KBM-7 (cell line): ENCODE measurements at places on chromosomes 2 and 18.

- peak; percentile 52 for DNase-seq
These were observed 1.7 kb downstream of the EMILIN2 start for GRCh38 chr18:2848247-2849246.

GRCh38 chr2:10076511-10076910 lies 3.7 kb downstream of the CYS1 start:
- no peak for DNase-seq

GRCh38 chr2:162369551-162369950 lies 25.6 kb downstream of the GCA start:
- DNase-seq, result no peak

- DNase-seq, result peak; percentile 41
These were observed 117.6 kb upstream of the KLF7 start for GRCh38 chr2:207283356-207283755.

DNA sequence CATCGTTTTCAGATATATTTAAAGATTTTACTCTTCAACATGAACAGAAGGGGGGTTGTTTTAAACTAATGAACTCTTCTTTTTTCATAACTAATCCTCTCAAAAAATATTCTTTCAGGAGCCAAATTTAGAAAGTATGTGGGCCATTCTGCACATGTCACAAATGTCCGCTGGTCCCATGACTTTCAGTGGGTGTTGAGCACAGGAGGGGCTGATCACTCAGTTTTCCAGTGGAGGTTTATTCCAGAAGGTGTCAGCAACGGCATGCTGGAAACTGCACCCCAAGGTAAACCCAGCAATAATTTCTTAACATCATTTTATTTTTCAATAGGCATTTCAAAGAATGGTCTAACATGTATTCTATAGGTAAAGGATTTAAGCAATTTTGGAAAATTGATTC lies 136.0 kb downstream of the EML6 start:
- DNase-seq, result no peak

DNA sequence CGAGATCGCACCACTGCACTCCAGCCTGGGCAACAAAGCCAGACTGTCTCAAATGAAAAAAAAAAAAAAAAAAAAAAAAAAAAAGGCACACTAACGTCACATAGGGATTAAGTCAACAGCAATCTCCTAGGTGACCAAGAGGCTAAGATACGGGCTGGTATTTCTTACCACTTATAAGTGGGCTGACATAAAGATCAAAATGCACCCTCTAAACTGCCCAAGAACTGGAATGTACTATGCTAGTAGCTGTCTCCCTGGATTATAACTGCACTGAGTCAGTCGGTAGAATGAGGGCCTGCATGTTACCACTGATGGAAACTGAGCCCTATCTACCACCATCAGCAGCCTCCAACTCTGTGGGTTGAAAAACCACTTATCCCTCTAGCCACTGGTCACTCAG lies 80.6 kb downstream of the KLF7 start:
- no peak for DNase-seq

- no peak for DNase-seq
These were observed 384.7 kb upstream of the ACVR2A start for GRCh38 chr2:147460155-147460554.

DNA sequence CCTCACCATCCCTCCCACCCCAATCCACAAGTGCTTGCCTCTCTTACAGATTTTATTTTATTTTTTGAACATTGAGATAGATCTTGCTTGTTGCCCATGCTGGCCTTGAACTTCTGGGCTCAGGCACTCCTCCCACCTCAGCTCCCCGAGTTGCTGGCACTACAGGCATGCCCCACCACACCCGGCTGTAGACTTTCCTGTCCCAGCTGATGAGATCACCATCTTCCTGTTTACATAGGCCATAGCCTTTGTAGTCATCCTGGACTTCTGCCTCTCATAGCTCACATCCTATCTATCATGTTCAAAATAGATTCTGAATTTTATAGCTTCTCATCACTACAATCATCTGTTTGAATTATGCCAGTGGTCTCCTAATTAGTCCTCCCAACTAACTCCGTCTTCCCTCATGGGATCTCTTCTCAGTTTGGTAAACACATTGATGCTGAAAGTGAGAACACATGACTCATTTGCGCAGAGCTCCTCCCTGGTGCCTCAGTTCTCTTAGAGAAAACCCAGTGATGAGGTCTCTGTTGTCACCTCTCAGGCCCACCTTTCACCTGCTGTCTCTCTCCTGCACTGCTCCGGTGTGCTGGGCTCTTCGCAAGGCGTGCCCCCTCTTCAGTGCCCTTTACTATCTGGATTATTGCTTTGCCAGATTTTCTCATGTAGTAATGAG lies 243.0 kb downstream of the ZNF407 start:
- no peak for DNase-seq

DNA sequence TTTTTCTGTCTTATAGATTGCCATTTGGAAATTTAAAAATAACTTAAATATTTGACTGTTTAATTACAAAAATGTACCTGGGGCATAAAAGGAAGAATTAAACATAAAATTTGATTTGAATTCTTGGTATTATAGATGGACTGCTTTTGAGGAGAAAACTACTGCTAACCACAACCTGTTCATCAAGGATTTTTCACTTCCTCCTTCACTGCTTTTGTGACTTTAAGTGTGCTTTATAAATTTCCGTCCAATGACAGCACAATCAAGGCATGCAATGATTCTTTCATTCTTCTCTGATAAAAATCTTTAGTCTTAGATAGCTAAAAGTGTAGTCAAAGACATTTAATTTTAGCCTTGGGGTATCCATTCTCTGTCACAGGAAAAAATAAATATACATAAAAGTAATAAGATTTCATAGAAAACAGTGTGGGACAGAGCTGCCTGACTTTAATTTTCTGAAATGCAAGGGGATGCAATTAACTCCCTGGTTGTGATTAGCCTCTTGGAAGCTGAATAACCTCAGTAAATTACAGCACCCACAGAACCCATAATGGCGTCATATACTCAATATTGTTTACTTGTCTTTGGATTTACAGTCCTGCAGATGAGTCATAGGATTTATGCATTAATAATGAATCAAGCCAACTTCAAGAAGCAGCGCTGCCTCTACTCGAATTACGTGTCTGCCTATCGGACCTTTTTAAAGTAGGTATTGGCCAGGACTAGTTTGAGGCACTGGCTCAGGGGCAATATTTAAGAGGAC lies 587.9 kb downstream of the NRXN1 start:
- DNase-seq, result no peak

- DNase-seq, result no peak
These were observed 147.4 kb downstream of the LNPK start for GRCh38 chr2:175854665-175855064.

GRCh38 chr2:232300894-232301387 lies 77.6 kb upstream of the ALPP start:
- DNase-seq, result no peak

GRCh38 chr18:63705401-63705800 lies 2.6 kb downstream of the SERPINB11 start:
- no peak for DNase-seq

- no peak for DNase-seq
These were observed 275.8 kb downstream of the LNPK start for GRCh38 chr2:175726223-175726622.

GRCh38 chr2:22817197-22817596 lies 567.8 kb upstream of the KLHL29 start:
- no peak for DNase-seq

- peak; percentile 6 for DNase-seq
These were observed 132.0 kb downstream of the ALPK2 start for GRCh38 chr18:58496937-58497336.

DNA sequence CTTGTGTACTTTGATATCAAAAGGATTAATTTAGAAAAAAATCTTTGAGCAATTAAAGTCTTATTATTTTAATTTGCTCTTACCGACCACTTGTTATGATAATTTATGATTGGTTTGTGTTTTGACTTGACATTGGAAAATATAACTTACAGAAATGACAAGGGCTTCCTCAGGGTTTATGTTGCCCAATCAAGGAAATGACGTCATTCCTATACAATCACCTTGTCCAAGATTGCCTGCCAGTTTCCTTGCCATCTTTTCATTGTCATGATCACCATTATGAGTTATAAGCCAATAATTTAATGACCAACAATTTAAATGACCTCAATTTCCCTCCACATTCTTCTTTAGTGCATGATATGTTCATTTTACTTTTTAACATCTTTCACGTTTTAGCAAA lies 351.8 kb upstream of the TMEFF2 start:
- no peak for DNase-seq

DNA sequence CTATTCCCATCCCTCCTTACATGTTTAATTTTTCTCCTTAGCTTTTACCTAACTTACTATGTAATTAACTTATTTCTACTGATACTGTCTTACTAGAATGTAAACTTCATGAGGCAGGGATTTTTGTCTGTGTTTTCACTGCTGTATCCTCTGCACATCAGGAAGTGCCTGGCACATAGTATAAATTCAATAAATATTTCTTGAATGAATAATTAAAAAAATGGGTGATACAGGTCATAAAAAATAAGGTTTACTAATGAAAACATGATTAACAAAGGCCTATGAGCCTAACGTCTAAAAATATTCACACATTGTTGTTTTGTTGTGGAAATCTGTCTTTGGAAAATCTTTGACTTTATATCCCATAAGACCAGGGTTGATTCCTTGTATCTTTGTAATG lies 4.5 kb downstream of the RBKS start:
- no peak for DNase-seq

- DNase-seq, result no peak
These were observed 754.7 kb downstream of the BCL11A start for GRCh38 chr2:59798687-59799232.

GRCh38 chr2:212709280-212709679 lies 170.7 kb upstream of the ERBB4 start:
- no peak for DNase-seq

GRCh38 chr2:120876526-120877280 lies 141.0 kb downstream of the GLI2 start:
- DNase-seq, result no peak

DNA sequence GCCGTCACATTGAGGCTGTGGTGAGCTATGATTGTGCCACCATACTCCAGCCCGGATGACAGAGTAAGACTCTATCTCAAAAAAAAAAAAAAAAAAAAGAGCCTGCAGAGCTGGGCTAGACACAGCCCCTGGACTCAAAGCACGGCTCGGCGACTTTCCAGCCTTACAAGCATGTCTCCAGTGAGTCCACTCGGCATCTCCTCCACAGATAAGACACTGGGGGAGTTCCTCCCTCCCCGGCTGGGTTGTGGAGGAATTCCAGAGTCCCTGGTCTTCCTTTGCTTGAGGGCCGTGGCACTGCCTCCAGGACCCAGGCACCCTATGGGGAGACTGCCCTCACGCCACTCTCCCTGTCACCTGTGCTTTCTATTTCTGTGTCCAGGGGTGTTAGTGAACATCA lies 30.9 kb upstream of the RPL31 start:
- no peak for DNase-seq

GRCh38 chr2:222904557-222905258 lies 43.9 kb downstream of the ACSL3 start:
- no peak for DNase-seq

DNA sequence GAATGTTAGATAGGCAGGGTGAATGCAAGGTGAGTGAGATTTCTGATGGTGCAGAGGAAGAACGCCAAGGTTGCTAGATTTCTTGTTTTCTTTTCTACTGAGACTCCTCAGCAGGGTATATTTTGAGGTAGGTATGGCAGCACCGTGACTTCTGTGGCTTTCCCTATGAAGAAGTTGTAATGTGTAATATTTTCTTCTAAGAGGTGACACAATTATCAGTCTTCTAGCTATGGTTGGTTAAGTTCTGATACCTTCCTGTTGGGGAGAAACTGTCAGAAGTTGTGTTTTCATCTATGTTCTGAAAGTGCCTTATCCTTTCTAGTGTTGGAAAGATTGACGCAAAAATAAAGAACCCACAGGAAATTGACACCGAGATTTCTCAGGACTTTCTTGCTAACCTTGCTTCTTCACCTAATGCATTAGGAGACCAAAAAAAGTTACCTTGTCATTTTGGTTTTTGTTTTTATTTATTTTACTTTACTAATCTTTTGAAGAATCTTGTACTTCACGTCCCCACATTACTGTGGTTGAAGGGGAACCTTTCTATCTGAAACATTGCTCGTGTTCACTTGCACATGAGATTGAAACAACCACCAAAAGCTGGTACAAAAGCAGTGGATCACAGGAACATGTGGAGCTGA lies 11.9 kb downstream of the IL18R1 start:
- no peak for DNase-seq

DNA sequence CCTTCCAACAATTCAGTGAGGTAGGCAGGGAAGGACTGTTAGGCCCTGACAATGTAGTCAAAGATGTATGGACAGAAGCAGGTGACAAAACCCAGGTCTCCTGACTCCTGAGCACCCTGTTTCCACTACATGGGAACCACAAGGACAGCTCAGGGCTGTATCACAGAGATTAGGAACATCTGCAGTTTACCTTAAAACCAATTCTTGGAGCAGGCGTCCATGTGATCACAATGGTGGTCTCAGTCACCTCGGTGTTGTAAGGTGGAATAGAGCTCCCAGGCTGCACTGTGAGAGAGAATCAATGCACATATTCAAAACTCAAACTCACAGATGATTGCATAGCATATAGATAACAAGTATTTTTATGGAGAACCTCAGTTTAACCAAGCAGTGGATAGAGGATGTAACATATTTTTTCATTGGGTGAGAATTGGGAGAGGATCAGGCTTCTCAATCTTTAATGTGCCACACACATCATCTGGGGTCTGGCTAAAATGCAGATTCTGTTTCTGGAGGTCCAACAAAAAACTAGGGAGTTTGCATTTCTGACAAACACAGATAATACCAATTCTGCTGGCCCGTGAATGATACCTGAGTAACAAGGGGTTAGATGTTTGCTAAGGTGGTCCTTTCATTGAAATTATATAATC lies 36.7 kb downstream of the FN1 start:
- DNase-seq, result no peak

DNA sequence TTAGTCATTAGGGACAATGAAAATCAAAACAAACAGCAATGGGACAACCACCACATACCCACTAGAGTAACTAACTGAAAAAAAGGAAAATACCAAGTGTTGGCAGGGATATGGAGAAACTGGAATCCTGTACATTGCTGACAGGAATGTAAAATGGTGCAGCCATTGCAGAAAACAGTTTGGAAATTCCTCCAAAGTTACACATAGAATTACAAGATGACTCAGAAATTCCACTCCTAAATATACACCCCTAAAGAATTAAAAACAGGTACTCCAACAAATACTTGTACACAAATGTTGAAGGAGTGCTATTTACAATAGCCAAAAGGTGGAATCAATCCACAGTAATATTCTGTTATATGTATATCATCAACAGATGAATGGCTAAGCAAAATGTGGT lies 110.9 kb downstream of the ROCK1 start:
- no peak for DNase-seq

- DNase-seq, result no peak
These were observed 100.7 kb downstream of the EHBP1 start for GRCh38 chr2:62806231-62806630.

- no peak for DNase-seq
These were observed 637.1 kb upstream of the CHAC2 start for GRCh38 chr2:53130441-53130943.
